Right ventricle myocardium superior (tissue), 1 donor: ENCODE measurements at places on chromosomes 6 and 20. TPM values are rescaled to one million over a fixed set of nuclear protein-coding genes. Genes with fewer than 3 reads are reported as not detected.

DNA sequence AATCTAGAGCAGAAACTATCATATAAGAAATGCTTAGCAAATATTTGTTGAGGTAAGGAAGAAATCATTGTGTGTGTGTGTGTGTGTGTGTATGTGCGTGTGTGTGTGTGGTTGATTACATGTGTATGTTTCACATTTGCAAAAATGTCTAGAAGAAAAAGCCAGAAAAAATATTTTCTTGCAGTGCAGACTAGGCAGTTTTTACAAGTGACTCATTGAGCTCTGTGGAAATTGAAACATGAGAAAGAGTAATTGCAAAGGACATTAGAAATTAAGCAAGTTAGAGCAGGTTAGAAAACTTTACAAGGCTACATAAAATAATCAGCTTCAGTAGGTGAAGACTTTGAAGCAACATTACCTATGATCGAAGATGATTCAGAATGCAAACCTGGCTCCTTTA is 669.0 kb upstream of the EYS start:
- no peak for DNase-seq

DNA sequence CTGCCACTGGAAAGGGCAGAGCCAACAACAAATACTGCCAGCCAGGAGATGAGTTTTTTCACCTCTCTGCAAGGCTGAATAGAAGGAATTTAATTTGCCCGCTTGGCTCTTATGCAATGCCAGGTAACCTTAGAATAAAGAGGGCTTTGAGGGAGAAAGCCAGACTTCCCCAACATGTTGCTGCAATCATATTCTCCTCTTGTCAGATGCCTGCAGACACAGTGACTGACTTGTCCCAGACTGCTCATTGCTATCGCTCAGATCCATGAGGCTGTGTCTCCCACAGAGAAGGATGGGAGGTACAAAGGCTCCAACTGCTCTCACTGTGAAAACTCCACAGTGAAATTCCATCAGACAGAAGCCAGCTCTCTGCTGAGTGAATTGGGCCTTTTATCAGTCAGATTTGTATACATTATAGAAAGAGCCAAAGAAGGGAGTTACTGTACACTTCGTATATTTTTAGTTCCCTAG is 517.0 kb upstream of the ID4 start:
- no peak for DNase-seq

DNA sequence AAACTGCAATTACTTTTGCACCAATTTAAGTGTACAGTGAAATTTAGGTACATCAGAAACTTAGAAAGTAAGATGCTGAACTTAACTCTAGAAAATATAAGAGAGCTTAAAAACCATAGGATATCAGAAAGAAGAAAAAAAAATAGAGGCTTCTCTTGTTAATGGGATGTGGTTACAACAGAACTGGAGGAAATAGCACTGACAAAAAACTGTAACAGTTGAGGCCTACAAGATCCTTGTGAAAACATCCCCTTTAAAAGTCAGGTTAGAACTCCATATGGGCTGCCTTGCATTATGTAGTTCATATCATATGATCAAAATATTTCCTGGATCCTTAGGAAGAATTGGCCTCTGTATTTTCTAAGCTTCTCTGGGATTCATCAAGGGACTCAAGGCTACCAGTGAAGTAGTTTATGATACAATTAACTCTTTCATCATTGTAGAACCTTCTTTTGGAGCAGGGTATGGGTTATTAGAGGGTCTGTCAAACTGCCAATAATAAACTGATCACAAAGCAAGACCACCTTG is 24.8 kb downstream of the MTCL3 start:
- DNase-seq: no peak

GRCh38 chr6:51398064-51398705 is 579.5 kb downstream of the TFAP2B start:
- no peak for DNase-seq

GRCh38 chr20:23118144-23118543 is 32.0 kb upstream of the CD93 start:
- DNase-seq: no peak

- DNase-seq: no peak
Measured at GRCh38 chr6:40397287-40398033, 189.7 kb downstream of the LRFN2 start.

DNA sequence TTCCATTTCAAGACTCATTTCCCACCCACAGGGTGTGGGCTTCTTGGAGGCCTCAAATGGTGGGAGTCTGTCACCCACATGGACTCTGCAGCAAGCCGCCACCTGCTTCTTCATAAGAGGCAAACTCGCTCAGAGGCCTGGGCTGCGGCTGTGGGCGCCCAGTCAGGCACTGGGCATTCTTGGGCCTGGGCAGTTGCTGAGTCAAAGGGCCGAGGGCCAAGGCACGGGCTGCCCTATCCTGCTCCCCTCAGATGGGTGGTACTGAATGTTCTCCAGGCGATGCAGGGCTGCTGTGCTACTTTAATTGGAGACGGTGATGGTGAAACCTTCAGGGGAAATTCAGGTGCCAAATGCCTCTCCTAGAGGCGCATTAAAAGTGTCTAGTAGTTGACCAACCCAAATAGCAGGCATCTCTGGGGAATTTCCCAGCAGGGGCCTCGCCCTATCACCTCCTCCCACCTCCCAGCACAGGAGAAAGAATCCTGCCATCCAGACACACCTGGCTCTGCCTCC is 57.9 kb downstream of the MAFB start:
- DNase-seq: no peak

- DNase-seq: no peak
Measured at GRCh38 chr6:110567957-110568696, 91.7 kb upstream of the SLC22A16 start.

DNA sequence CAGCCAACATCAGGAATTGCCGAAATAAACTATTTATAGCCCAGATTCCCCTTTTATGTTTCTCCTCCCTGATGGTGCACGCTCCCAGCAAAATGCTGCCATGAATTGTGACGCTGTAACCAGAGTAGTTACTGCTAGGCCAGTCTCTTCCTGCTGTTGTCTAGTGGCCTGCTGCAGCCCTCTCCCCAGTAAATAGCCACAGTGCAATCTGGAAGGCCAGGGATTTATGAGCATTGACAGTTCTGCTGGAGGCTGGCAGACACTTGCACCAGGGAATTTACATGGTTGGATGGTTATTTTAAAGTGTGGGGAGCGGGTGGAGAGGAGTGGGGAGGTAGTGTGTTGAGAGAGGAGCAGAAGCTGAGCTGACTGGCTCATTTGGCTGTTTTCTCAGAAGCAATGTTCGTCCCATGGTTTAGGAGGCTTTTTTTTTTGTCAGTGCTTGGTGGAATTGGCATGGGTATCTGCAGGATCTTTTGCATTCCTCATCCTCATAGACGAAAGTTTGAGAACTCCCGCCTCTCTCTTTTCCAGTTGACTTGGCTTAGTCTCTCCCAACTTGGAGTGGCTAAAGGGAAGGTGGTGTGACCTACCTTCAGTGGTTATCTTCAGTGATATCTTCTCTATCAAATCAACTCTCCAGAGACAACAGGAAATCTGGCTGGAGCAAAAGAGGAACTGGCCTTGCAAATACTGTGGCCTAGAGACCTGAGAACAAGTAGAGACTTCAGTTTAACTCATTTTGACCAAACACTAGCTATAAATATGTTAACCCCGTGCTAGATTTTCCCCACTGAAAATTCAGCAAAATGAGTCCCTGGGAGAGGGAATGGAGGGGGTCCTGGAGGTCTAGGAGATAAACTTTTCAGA is 99.3 kb upstream of the VSTM2L start:
- no peak for DNase-seq

DNA sequence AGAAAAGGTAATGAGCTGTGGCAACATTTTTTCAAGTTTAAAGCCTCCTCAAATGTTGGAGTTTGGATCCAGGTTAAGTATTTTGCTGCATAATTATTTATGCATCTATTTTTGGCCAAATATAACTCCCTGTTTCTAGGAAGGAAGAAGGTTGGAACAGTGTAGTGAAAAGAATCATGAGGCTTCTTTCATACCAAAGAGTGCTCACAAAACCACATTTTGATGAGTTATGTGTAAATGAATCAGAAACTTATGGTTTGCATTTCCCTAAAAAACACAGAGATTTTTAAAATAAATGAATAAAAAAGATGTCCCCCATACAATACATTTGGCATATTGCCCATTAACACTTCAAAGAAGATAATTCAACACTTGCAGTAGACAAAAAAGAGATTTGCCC is 246.9 kb upstream of the PRDM1 start:
- DNase-seq: no peak

DNA sequence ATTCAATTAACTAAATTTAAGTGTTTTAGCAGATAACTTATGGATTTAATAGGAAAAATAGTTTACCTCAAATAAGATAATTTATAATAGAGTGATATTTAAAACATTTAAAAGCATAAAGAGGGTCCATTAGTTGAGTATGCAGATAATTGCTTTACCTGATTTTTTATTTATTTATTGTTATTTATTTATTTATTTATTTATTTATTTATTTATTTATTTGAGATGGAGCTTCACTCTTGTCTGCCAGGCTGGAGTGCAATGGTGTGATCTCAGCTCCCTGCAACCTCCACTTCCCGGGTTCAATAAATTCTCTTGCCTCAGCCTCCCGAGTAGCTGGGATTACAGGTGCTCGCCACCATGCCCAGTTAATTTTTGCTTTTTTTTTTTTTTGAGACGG is 982.9 kb downstream of the TFAP2A start:
- no peak for DNase-seq

DNA sequence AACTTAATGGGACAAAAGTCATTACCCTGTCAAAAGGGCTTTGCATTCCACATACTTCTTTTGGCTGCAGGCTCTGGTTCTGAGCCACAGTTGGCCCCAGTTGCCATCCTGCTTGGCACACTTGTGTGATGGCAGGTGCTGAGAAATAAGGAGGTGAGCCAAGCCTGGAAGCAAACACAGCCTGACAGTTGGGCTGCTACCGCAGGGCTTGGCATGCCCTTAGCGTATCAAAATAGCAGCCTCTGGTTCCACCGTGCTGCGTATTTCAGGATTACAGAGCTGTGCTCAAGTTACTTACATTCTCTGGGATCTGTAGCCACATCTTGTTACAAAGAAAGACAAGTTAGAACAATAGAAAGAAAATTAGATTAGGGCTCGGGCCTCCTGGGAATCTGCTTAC is 11.1 kb downstream of the MTHFD1L start:
- DNase-seq: peak; percentile 75

DNA sequence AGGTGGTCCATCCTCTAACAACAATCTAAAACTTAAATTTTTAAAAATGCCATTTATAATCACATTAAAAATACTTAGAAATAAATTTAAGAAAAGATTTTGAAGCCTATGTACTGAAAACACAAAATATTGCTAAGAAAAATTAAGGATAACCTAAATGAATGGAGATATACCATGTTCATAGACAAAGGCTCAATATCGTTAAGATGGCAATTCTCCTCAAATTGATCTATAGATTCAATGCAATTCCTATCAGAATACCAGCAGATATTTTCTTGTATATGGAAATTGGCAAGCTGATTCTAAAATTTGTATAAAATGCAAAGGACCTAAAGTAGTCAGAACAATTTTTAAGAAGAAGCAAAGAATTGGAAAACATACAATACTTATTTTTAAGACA is 19.7 kb upstream of the UST start:
- DNase-seq: no peak

GRCh38 chr6:4653141-4653540 is 123.1 kb upstream of the CDYL start:
- DNase-seq: no peak

- DNase-seq: no peak
Measured at GRCh38 chr6:144580771-144581170, 295.6 kb downstream of the UTRN start.

GRCh38 chr6:114084327-114084890 is 113.5 kb upstream of the HDAC2 start:
- peak; percentile 42 for DNase-seq

DNA sequence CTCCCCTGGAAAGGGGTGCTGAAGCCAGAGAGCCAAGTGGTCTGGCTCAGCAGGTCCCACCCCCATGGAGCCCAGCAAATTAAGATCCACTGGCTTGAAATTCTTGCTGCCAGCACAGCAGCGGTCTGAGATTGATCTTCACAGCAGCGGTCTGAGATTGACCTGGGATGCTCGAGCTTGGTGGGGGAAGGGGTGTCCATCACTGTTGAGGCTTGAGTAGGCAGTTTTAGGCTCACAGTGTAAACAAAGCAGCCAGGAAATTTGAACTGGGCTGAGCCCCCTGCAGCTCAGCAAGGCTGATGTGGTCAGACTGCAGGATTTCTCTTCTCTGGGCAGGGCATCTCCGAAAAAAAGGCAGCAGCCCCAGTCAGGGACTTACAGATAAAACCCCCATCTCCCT is 41.3 kb upstream of the B3GAT2 start:
- DNase-seq: no peak

GRCh38 chr20:1265226-1265915 is 723 bp upstream of the SNPH start:
- DNase-seq: no peak

DNA sequence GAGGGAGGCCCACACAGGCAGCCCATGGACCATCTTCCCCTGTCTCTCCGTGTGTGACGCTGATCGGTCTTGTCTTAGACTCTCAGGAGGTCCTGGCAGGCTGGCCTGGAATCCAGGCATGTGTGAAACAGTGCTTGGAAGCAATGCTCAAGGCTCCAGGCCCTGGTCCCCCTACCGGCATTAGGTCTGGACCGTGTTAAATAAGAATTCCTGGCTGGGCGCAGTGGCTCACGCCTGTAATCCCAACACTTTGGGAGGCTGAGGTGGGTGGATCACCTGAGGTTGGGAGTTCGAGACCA is 13.0 kb downstream of the IP6K3 start:
- peak; percentile 29 for DNase-seq

DNA sequence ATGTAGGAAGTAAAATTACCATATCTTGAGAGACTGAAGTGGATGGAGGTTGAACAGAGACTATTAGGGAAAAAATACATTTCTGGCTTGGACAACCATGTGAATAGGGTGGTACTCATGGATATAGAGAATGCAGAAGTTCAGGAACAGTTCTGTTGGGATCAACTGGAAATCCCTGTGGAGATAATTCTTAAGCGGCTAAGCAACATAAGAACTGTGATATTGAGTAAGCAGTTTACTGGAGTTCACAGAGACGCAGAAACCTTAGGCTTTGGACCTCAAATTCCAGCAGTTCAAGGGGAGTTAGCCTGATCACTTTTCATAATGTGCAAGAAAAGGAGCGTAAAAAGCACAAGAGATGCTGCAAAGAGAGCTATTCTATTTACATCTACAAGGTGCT is 23.6 kb upstream of the SLC17A4 start:
- no peak for DNase-seq

Gene DSP
- total RNA-seq: 350 TPM

Gene BMP2
- 2.5 TPM for total RNA-seq

Gene ENPP3
- total RNA-seq: 0.11 TPM

Gene PLG
- 0.40 TPM for total RNA-seq

Gene SLA2
- 0.32 TPM for total RNA-seq

Gene HLA-DPB1
- 29.8 TPM for total RNA-seq

Gene RGS17
- 0.05 TPM for total RNA-seq

Gene MEI4
- 0.73 TPM for total RNA-seq

Gene FOXS1
- total RNA-seq: 0.62 TPM
